Heart left ventricle (tissue), 16 donors: ENCODE measurements at places on chromosomes 11 and 22. TPM values are rescaled to one million over a fixed set of nuclear protein-coding genes. Genes with fewer than 3 reads are reported as not detected.
A peak's percentile ranks its signal among the peaks of the same experiment; 100 is the strongest.

The PRG3 gene
- total RNA-seq: not detected

The ADAMTS15 gene
- total RNA-seq: 15.7 TPM

The DEFB131B gene
- not detected for total RNA-seq

The SCGB1D2 gene
- 1.5 TPM for total RNA-seq

The SLC22A12 gene
- not detected for total RNA-seq

- H3K4me1 ChIP-seq: no peaks in the 10 kb centered on the region
- DNase-seq: peak; percentile 33
Observed at GRCh38 chr11:124644426-124645280, 22.0 kb downstream of the TBRG1 start.
